Natural killer cell (primary cell): ENCODE measurements at places on chromosomes 3 and 15. TPM values are rescaled to one million over a fixed set of nuclear protein-coding genes. Genes with fewer than 3 reads are reported as not detected.
A peak's percentile ranks its signal among the peaks of the same experiment; 100 is the strongest.

DNA sequence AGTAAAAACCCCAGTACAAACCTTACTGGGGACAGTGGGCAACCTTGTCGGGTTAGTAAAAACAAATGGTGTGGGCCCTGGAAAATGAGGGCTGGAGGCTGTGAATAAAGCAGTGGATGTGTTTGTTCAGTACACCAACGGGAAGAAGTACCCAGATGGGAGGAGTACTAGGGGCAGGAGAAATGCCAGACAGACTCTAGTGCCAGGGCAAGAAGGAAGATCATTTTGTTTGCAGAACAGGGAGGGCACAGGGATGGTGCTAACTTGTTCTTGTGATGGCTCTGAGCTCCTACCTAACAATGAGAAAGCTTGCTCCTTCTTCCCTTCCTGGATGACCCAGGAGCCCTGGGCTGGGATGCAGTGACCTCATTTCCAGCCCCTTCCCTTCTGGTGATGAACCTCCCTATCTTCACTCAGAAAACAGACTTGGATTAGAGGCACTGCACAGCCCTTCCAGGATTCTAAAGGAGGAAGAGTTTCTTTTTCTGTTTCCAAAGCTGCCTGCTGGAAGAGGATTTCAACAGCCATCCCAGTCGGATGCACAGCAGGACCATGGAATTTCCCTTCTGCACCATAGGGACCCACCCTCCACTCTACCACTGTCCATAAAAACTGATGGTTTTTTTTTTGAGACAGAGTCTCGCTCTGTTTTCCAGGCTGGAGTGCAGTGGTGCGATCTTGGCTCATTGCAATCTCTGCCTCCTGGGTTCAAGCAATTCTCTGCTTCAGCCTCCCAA, 6.1 kb downstream of the RASSF1 start:
- H3K27me3 ChIP-seq: no peaks in the 10 kb centered on the region
- peak overlapping the region; percentile 69 for H3K27ac ChIP-seq
- peaks cover 43% of the 10 kb centered on the region for H3K36me3 ChIP-seq
- no peak for DNase-seq
- peaks cover 68% of the 10 kb centered on the region for H3K4me1 ChIP-seq
- no peak overlapping the region for H3K4me3 ChIP-seq

PAQR5 gene
- total RNA-seq: 0.40 TPM

DNA sequence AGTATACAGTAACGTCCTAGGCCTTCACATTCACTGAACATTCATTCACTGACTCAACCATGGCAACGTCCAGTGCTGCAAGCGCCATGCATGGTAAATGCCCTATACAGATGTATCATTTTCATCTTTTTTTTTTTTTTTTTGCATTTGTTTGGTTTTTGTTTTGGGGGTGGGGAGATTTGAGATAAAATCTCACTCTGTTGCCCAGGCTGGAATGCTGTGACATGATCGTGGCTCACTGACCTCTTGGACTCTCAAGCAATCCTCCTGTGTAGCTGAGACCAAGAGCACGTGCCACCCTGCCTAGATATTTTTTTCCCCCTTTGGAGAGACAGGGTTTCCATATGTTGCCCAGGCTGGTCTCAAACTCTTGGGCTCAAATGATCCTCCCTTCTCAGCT, 37.4 kb downstream of the SUSD5 start:
- no peaks in the 10 kb centered on the region for H3K27me3 ChIP-seq
- DNase-seq: no peak
- H3K36me3 ChIP-seq: no peaks in the 10 kb centered on the region
- no peak overlapping the region for H3K27ac ChIP-seq
- no peak overlapping the region for H3K4me3 ChIP-seq
- H3K4me1 ChIP-seq: no peaks in the 10 kb centered on the region

BOC gene
- not detected for total RNA-seq

- DNase-seq: no peak
- no peaks in the 10 kb centered on the region for H3K4me1 ChIP-seq
- no peaks in the 10 kb centered on the region for H3K36me3 ChIP-seq
- no peaks in the 10 kb centered on the region for H3K27me3 ChIP-seq
- H3K4me3 ChIP-seq: no peak overlapping the region
These were observed 209.3 kb upstream of the PROK2 start for GRCh38 chr3:71994203-71994602.

ERC2 gene
- not detected for total RNA-seq

DNA sequence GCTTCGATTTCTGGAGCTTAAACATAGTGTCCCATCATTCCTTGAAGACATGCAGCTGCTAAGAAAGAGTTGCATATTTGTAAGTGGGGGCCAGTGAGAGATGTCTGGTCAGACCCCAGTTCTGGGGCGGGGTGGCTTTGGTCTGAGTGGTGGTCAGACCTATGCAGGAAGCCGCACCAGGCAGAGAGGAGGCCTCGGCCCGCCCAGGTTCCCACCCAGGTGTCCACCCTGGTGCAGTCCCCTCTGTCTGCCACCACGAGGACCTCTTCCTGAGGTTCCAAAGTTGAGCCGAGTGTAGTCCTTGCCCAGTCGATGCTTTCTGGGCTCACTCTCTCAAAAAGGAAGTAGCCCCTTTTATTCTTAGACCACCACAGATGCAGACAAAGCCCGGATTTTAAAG, 122.6 kb upstream of the DLG1 start:
- H3K27me3 ChIP-seq: no peaks in the 10 kb centered on the region
- no peaks in the 10 kb centered on the region for H3K36me3 ChIP-seq
- no peak overlapping the region for H3K4me3 ChIP-seq
- H3K4me1 ChIP-seq: no peaks in the 10 kb centered on the region
- H3K27ac ChIP-seq: no peak overlapping the region

GRCh38 chr3:73509066-73509465, 115.7 kb downstream of the PDZRN3 start:
- H3K27me3 ChIP-seq: no peaks in the 10 kb centered on the region
- no peaks in the 10 kb centered on the region for H3K4me1 ChIP-seq
- H3K36me3 ChIP-seq: no peaks in the 10 kb centered on the region
- no peak overlapping the region for H3K27ac ChIP-seq
- H3K4me3 ChIP-seq: no peak overlapping the region

DNA sequence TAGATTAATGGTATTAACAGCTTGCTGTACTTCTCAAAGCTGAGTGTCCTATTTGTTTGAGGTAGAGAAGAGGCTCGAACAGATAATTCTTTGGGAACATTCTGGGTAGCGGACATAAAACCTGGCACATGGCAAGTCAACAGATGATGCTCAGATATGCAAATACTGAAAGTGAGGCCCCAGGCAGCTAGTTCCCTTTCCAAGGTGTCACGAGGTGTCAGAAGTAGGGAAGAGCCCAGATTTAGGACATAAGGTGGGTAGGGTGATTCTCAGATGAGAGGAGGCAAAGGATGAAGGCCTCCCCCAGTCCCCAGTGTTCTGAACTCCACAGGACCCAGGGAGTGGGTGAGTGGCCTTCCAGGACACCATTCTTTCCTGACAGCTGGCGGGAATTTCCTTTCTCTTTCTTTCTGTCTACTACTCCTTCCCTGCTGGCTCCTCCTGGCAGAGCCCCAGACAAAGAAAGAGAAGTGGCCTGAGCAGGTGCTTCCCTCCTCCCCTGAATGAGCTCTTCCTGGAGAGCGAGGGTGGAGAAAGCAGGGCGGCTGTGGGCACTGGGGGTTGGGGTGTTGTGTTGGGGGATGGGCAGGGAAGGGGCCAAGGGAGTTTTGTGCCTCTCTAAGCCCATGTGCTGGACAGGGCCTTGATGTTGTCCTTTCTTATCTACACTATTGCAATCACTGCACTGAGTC, 87.5 kb downstream of the CORO2B start:
- H3K4me3 ChIP-seq: no peak overlapping the region
- no peaks in the 10 kb centered on the region for H3K4me1 ChIP-seq
- no peak for DNase-seq
- H3K27ac ChIP-seq: no peak overlapping the region
- no peaks in the 10 kb centered on the region for H3K27me3 ChIP-seq

TUSC2 gene
- 21.3 TPM for total RNA-seq

DNA sequence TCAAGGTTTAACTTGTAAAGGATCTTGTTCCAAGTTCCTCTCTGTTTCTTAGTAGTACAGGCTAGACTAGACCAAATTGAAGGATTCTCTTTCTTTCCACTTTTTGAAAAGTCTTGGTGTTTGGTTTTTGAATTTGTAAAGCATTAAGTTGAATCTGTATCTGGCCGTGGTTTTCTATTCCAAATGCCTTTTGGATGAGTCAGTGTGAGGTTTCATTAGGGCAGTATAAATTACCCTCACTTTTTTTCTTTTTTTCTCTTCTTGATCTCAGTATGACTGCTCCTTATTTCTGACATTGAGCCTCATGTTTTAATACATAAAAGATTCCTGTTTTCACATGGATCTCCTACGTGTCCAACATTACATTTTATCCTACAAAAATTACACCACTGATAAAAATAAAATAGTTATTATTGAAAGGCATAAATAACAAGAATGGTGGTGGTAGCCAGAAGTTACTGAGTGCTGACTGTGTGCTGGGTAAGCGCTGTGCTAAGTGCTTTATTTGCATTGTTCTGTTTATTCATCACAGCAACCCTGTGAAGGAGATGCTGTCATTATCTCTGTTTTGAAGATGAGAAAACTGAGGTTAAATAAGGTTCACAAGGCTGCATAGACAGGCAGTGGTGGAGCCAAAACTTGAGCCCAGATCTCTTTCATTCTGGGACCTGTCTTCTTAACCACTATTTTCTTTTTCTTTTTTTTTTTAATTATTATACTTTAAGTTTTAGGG, 48.3 kb downstream of the MITF start:
- no peak for DNase-seq
- no peaks in the 10 kb centered on the region for H3K36me3 ChIP-seq
- no peak overlapping the region for H3K4me3 ChIP-seq
- no peaks in the 10 kb centered on the region for H3K4me1 ChIP-seq
